ENCODE measurements at places on chromosomes 6 and 20. TPM values are rescaled to one million over a fixed set of nuclear protein-coding genes. Genes with fewer than 3 reads are reported as not detected.
A peak's percentile ranks its signal among the peaks of the same experiment; 100 is the strongest.

HDGFL1 gene
- not detected for total RNA-seq

EEF1A1 gene
- total RNA-seq = 7,486 TPM

HLA-DRB5 gene
- 1.9 TPM for total RNA-seq

MLN gene
- not detected for total RNA-seq

SLC2A10 gene
- total RNA-seq = 2.8 TPM

PLCB1 gene
- total RNA-seq = 17.5 TPM

KHDC1L gene
- not detected for total RNA-seq

C20orf204 gene
- 2.0 TPM for total RNA-seq

KCNQ2 gene
- total RNA-seq = not detected

SIRPD gene
- 2.4 TPM for total RNA-seq

RNGTT gene
- total RNA-seq = 16.5 TPM

- no peaks in the 10 kb centered on the region for H3K27me3 ChIP-seq
- peak overlapping the region; percentile 32 for H3K27ac ChIP-seq
- H3K4me1 ChIP-seq = peaks cover 14% of the 10 kb centered on the region
- no peaks in the 10 kb centered on the region for H3K36me3 ChIP-seq
- no peak for DNase-seq
- H3K4me3 ChIP-seq = no peak overlapping the region
Observed at GRCh38 chr6:156280065-156280464, 497.1 kb upstream of the ARID1B start.

- no peaks in the 10 kb centered on the region for H3K4me1 ChIP-seq
- no peak for DNase-seq
- H3K27me3 ChIP-seq = peaks cover under 1% of the 10 kb centered on the region
- no peak overlapping the region for H3K4me3 ChIP-seq
- no peaks in the 10 kb centered on the region for H3K36me3 ChIP-seq
- no peak overlapping the region for H3K27ac ChIP-seq
Observed at GRCh38 chr20:38369389-38369788, 23.1 kb downstream of the LBP start.

- no peak overlapping the region for H3K4me3 ChIP-seq
- no peak for DNase-seq
- H3K27me3 ChIP-seq = no peaks in the 10 kb centered on the region
- H3K4me1 ChIP-seq = peaks cover 10% of the 10 kb centered on the region
- no peaks in the 10 kb centered on the region for H3K36me3 ChIP-seq
Observed at GRCh38 chr6:89273816-89274215, 41.3 kb downstream of the GABRR2 start.

DNA sequence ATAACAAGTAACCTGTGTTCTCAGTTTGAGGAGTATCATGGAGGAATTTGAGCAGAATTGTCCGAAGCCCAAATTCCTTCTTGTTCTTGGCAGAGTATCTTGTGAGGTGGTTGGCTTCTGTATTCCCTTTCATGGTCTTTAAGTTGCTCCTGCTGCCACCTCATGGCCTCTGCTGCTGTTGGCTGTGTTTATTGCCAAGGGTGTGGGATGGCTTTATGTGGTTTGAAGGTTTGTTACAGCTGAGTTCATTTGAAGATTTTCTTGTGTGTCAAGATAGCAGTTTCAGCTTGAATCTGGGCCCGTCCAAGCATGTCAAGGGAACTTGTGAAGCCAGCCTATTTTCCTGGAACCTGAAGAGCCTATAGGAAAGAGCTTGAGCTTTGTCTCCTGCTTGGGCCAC lies 20.2 kb upstream of the TTK start:
- H3K27me3 ChIP-seq = no peaks in the 10 kb centered on the region
- H3K4me3 ChIP-seq = no peak overlapping the region
- no peaks in the 10 kb centered on the region for H3K4me1 ChIP-seq
- H3K36me3 ChIP-seq = no peaks in the 10 kb centered on the region
- DNase-seq = no peak

- no peaks in the 10 kb centered on the region for H3K36me3 ChIP-seq
- H3K27ac ChIP-seq = no peak overlapping the region
- no peaks in the 10 kb centered on the region for H3K4me1 ChIP-seq
Observed at GRCh38 chr6:2514965-2515543, 235.7 kb downstream of the MYLK4 start.

DNA sequence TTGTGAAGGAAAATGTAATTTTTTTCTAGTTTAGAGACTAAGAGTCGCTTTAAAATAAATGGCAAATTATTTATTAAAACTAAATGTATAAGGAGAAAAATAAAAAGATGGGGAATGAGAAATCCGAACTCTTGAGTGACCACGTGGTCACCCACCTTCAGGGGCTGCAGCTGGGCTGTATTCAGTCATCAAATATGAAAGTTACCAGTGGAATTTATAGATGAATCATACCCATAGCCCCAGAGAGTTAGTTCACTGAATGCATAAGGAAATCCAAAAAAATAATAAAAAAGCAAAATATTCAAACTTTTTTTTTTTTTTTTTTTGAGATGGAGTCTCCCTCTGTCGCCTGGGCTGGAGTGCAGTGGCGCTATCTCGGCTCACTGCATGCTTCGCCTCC lies 947.7 kb upstream of the ADGRB3 start:
- no peak for DNase-seq
- H3K27ac ChIP-seq = no peak overlapping the region
- H3K4me3 ChIP-seq = no peak overlapping the region
- no peaks in the 10 kb centered on the region for H3K4me1 ChIP-seq
- H3K36me3 ChIP-seq = no peaks in the 10 kb centered on the region
- no peaks in the 10 kb centered on the region for H3K27me3 ChIP-seq

DNA sequence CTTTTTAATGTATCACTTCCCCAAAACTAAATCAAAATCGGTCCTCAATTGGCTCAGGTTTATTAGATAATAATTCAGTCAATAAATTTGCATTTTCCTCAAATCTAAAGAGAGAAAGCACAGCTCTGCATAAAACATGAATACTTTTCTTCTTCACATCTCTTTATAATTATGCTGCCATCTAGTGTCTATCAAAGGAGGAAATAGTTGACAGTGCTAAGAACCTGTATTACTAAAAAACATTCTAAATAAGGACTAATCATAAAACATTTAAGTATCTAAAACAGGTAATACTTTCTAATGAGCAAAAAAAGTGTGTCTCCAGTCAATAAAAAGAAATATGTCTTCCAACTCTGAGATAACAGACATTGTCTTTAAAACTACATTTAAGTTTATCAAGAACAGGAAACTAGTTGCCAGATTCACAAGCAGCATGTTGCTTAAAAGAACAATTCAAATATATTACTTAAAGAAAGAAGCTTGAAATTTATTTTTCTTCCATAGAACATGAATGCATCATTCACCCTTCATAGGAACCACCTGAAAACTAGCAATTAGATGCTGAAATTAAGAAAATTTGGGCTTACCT lies 56.5 kb upstream of the DST start:
- H3K27ac ChIP-seq = no peak overlapping the region
- H3K4me1 ChIP-seq = no peaks in the 10 kb centered on the region
- no peaks in the 10 kb centered on the region for H3K27me3 ChIP-seq
- no peaks in the 10 kb centered on the region for H3K36me3 ChIP-seq
- DNase-seq = no peak

DNA sequence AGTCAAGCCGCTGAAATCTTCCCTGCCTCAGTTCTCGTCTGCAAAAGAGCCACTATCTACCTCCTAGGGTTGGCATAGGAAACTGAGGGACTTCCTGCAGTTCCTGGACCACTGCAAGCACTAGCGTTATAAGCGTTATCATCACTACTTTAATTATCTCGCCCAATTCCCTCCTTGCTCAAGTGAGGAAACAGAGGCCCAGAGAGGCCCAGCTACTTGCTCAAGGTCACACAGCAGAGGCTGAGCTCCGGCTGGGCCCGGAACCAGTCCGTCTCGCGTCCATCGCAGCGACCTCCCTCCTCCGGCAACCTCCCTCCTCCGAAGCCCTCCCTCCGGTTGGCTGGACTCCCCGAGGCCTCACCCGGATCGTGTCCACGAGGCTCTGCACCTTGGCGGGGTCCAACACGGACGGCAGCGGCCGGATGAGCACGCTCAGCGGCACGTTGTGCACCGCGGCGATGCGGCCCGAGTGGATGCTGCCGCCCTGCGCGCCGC lies 338 bp downstream of the SRXN1 start:
- peaks cover 13% of the 10 kb centered on the region for H3K36me3 ChIP-seq
- peak; percentile 89 for DNase-seq

DNA sequence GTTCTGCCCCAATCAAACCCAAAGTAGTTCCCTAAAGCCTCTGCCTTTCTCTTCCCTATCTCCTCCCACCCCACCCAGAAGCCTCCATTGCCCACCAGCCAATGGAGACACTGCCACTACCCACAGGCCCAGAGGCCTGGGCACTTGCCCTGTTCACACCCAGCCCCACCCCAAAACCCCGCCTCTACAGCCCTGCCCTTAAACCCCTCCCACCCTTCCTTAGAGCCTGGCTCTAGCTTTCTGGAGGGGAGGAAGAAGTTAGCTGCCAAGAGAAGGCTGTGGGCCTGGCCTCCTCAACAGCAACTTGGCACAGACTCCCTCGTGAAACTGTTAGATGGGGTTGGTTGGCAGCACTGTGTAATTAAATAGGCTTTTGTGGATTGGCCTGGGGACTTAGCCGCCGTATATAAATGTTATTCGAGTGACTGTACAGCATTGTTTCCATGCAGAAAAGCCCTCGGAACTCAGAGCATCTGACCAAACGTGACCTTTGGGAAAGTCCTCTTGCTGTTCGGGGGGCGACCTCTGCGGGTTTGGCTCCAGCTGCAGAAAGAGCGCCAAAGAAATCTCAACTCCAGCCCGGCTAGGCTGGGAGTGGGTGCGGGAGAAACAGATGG lies 31.4 kb downstream of the COL11A2 start:
- H3K4me1 ChIP-seq = peaks cover 22% of the 10 kb centered on the region
- no peaks in the 10 kb centered on the region for H3K36me3 ChIP-seq
- H3K27ac ChIP-seq = peak overlapping the region; percentile 56
- no peak overlapping the region for H3K4me3 ChIP-seq
- H3K27me3 ChIP-seq = no peaks in the 10 kb centered on the region

GRCh38 chr6:33868141-33868540 lies 64.3 kb upstream of the MLN start:
- no peak overlapping the region for H3K27ac ChIP-seq
- no peaks in the 10 kb centered on the region for H3K27me3 ChIP-seq
- H3K36me3 ChIP-seq = no peaks in the 10 kb centered on the region

- no peaks in the 10 kb centered on the region for H3K27me3 ChIP-seq
Observed at GRCh38 chr6:157091856-157092460, 231.4 kb downstream of the TMEM242 start.

- no peak overlapping the region for H3K27ac ChIP-seq
- peaks cover 25% of the 10 kb centered on the region for H3K36me3 ChIP-seq
- no peak overlapping the region for H3K4me3 ChIP-seq
- no peaks in the 10 kb centered on the region for H3K27me3 ChIP-seq
- peaks cover 21% of the 10 kb centered on the region for H3K4me1 ChIP-seq
- peak; percentile 75 for DNase-seq
Observed at GRCh38 chr6:26598267-26598666, 1.5 kb downstream of the ABT1 start.

- no peaks in the 10 kb centered on the region for H3K36me3 ChIP-seq
- no peaks in the 10 kb centered on the region for H3K27me3 ChIP-seq
- DNase-seq = no peak
- no peak overlapping the region for H3K27ac ChIP-seq
Observed at GRCh38 chr20:55936209-55936595, 69.1 kb downstream of the CBLN4 start.

DNA sequence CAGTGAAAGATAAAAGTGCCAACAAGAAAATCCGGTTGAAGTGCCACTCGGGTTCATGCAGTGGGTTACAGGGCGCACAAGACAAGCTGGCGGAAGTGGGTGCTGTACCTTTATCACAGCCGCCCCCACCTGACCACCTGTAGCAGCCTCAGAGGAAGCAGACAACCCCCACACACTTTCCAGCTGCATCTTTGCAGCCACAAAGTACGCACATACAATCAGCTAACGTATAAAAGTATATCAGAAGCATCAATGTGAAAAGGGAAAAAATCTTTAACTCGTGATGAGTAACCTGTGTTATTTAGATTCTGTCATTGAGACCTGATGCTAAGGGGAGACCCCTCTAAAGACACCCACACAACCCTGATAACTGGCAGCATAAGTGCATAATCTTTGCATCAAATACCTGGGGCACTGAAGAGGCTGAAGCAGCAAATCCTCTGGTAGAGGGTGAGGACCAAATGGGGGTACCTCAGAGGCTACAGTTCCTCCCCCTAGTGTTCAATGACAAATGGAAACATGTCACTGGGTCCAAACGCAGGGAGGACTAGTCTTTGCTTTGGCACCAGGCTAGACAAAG lies 22.1 kb downstream of the BACH2 start:
- no peaks in the 10 kb centered on the region for H3K36me3 ChIP-seq
- H3K27ac ChIP-seq = peak overlapping the region; percentile 11
- peak; percentile 92 for DNase-seq
- H3K27me3 ChIP-seq = no peaks in the 10 kb centered on the region
- H3K4me3 ChIP-seq = no peak overlapping the region
- H3K4me1 ChIP-seq = peaks cover 29% of the 10 kb centered on the region

DNA sequence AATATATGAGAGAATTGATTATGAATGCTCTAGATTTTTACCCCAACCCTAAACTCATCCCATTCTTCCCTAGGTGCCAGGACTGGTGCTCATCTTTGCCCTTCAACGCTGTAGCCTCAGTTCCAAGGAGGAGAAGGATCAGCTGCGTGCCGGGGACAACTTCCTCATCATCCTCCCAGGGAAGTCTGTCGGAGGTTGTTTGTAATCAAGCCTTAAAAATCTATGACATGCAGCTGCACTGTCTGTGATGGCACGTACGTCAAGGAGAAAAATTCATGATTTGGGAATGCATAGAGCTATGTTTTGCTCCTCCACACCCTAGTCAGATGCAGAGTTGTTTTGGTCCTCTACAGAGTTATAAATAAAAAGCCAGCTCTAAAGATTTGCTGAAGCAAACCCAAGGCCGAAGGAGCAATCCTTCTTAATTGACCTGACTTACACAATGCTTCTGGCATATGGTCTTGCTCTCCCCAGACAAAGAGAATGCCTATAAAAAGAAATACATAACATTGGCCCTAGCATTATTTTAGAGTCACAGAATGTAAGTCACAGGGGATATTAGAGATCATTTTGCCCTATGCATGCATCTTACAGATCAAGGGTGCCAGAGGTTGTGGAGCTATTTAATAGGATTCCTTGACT lies 244.2 kb downstream of the HIVEP2 start:
- H3K36me3 ChIP-seq = no peaks in the 10 kb centered on the region
- H3K27ac ChIP-seq = no peak overlapping the region
- peaks cover 17% of the 10 kb centered on the region for H3K4me1 ChIP-seq
- H3K4me3 ChIP-seq = no peak overlapping the region

DNA sequence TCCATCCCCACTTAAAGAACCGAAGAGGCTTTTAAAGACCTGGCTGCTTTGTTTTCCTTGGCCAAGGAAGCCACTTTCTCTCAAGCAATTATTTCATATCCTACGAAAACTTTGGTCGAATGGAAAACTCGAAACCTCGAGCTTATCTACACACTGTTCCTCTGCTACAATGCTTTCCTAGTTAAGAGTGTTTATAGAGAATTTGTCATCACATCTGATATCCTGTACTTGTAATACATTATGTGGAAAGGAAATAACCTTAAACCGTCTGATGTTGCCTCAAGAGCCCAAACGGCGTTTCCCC lies 28.1 kb downstream of the TFAP2B start:
- H3K4me3 ChIP-seq = no peak overlapping the region
- H3K27me3 ChIP-seq = peaks cover 100% of the 10 kb centered on the region
- H3K36me3 ChIP-seq = no peaks in the 10 kb centered on the region
- no peak for DNase-seq
- peaks cover 4% of the 10 kb centered on the region for H3K4me1 ChIP-seq

Measured in spleen (tissue), 13 donors.